ENCODE measurements at places on chromosomes 1 and 21.

GRCh38 chr1:155177192-155177917, 3.7 kb downstream of the TRIM46 start:
- DNase-seq, result peak; percentile 57

DNA sequence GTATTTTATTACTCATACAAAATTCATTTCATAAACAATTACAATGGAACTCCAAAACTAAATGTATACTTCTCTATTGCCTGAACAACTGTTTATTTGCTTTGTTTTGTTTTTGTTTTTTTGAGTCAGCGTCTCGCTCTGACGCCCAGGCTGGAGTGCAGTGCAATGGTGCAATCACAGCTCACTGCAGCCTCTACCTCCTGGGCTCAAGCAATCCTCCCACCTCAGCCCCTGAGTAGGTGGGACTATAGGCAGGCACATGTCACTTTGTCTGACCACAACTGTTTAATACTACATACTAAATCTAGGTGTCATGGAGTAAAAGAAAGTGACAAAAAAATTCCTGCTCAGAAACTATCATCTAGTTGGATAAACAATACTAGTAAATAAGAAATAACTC, 49.3 kb downstream of the RAB3GAP2 start:
- DNase-seq, result no peak

DNA sequence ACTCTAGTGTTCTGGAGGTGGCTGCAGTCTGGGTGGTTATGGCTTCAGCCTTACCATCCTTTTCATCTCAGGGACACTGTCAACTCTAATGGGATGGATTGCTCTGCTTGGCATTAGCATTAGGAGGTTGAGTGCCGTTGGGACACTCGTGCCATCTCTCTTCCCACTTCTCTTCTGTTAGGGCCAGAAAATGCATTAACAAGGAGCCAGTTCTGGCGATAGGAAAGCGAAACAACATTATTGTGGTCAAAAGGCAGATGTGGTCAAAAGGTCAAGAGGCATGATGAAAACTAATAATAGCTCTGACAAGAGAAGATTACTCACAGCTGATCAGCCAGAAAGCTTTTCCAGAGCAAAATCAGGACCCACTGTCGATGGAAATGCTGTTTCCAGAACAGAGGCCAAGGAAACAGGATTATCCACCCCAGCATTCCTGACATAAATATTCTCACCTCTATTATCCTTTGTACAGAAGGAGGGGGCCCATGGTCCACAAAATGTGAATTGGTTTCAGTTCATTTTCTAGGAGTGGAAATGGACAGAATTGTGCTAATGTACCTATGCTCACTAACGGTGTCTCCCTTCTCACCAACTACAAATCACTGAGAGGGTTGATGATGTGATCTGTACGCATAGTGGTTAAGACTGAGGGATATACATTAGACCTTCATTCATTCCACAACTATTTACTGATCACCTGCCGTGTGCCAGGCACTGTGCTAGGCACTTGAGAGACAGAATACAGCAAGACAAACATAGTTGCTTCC, 72.0 kb downstream of the ST6GALNAC5 start:
- peak; percentile 81 for DNase-seq

GRCh38 chr1:64942675-64943074, 23.7 kb downstream of the JAK1 start:
- no peak for DNase-seq

DNA sequence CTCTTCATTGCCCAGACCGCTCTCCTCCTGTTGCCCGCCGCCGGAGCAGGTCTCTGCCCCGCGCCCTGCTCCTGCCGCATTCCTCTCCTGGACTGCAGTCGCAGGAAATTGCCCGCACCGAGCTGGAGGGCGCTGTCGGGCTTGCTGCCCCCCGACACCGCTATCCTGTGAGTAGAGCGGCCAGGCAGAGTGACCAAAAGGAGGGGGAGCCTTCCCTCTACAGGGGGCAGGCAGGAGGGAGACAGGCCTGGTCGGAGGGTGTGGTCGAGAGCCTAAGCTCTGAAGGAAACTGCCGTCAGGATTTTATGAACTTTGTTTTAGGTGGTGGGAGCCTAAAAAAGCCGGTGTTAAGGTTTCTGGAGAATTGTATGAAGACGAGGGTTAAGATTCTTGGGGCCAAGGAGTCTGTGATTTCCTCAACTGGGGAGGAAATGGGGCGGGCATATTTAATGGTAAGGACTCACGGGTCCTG, 517 bp downstream of the LRIG2 start:
- peak; percentile 89 for DNase-seq

DNA sequence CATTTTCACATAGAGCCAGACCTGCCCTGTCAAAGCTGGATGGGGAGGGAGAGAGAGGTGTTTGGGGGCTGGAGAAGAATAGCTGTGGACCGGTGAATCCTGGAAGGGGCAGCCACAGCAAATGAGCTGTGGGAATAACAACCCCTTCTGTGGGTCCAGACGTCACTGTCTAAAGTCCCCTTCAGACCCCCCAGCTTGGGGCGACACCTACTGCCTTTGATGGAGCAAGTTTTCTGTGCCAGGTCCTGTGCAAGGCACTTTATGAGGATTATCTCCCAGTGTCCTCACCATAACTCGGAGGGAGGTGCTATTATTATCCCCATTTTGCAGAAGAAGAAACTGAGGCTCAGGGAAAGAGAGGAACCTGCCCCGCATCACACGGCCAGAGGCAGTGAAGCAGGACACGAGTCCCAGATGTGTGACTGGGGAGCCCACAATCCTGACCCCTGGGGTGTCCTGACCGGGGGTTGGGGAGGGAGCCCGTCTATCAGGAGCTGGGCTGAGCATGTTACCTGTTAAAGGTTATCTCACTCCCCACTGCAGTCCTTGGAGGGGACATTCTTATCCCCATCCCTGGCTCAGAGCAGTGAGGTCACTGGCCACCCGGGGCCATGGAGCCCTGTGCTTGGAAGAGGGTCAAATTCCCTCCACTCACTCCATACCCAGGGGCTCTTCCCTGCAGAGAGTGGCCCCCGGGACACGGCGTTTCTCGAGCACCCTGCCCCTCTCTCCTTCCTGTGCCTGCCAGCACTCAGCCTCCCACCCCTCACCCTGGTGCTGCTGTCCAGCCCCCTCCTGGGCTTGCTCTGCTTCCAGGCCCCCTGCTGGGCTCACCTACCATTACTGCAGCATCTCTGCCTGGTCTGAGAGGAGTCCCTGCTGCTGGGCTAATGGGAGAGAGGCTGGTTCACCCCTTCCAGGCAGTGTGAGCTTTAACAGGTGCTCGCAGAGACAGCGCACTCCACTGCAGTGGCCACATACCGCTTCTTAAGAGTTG, 132.9 kb downstream of the PTPRU start:
- peak; percentile 62 for DNase-seq

- no peak for DNase-seq
These were observed 81.0 kb upstream of the NR5A2 start for GRCh38 chr1:199946305-199947155.

DNA sequence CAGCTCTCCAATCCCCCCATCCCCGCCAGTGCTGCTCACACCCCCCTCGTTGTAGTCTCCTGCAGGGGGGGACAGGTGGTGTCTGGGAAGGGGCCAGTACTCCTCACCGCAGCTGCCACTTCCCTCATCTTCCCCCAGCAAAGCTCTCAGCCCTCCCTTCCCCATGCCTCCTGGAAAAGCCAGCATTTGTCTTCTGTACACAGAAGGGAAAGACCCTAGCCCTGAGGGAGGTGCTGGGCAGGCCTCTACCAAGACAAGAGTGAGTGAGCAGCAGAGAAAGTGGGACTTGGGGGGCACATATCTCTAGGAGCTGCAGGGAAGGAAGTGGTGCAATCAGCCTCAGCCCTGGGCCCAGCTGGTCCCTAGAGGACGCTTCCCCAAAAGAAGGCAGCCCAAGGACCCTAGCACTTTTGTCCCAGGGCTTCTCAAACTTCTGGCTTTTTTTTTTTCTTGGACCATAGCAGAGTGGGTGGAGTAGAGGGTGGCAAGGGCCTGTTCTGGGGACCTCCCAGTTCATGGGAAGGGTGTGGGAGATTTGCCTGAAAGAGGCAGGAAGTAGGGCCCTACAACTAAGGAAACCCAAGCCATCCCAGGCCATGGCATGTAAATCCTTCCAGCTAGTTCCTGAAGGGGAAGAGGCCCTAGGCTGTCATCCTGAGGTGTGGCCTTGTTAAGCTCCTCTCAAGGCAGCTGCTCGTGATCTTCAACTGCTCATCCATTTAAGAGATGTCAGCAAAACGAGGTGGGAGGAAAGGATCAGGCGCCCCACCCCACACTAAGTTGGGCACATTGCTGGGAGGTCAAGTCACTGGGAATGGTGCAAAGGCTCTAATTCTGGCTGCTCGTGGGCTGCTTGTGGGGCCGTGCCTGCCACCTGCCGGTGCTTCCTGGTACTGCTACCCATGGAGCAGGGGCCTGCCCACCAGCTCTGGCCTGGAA, 12.6 kb downstream of the ZC3H12A start:
- peak; percentile 88 for DNase-seq

DNA sequence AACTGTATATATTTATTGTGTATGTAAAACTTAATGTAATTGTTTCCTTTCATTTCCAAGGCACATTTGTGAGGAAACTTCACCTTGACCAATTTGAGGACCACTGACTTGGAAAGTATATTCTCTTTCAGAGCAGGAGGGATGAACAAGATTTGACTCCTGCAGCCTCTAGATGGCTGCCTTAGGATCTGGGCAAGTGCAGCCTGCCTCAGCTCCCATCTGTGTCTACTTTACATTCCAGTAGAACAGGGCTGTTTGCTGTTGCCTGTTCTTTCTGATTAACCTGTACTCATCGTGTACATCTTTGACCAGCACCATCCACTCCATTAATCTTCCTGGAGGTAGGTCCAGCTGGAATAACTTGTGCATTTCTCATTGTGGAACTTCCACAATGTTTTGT, 312.8 kb downstream of the HLX start:
- no peak for DNase-seq

DNA sequence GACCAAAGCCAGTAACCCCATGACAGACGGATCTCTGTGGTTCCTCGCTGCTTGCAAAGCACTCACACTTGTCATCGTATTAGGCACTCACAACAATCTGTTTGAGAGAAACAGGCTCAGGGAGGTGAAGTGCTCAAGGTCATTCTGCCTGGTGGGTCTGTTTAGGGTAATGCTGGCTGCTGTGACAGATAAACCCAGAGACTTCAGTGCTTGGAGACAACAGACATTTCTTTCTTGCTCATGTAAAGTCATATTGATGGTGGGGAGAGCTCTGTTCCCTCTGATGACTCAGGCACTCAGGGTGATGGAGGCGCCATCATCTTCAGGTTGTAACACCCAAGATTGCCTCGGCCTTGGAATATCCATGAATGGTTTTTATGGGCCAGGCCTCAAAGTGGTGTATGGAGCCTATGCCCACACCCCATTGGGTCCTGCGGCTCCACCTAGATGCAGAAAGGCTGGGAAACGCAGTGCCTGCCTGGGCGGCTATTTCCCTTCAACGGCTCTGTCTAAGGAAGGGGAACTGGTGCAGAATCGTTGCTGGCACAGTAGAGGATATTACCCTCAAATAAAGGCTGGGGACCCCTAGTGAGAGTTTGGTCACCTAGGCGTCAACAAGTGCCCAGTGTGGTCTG, 71.6 kb upstream of the SELENON start:
- no peak for DNase-seq

DNA sequence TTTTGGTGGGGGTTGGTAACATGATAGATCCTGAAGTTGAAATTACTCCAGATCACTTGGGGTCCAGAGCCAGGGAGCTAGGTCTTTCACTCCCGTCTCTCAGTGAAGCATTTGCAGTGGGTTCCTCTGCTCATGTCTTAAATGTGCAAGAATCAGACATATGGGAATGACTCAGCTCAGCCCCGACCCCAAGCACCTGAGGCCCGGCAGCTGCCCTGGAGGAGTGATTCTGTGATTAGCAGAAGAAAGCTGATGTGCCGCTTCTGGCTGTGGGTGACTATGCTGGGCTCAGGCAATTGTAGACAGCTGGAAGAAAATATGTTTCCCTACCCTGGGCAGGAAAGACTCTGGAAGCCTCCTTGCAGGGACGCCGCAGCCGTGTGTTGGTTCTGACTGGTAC, 601.7 kb downstream of the NPHP4 start:
- DNase-seq, result peak; percentile 79

DNA sequence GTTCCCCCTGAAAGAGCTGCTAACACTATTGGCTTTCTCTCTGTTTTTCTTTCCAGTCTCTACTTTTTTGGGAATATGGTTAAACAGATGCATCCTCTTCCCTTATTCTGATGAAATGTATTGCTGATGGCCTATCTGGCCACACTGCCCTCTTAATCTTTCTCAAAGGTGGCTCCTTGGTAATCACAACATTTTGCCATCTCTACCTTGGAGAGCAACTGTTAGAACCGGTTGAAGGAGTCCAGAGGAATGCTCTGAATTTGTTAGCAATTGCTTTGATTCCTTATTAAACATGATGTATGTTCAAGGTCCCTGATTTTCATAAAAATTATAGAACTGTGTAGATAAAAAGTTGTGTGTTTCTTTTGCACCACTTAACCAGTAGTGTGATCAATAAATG, 50.1 kb upstream of the ARID1A start:
- DNase-seq, result no peak

DNA sequence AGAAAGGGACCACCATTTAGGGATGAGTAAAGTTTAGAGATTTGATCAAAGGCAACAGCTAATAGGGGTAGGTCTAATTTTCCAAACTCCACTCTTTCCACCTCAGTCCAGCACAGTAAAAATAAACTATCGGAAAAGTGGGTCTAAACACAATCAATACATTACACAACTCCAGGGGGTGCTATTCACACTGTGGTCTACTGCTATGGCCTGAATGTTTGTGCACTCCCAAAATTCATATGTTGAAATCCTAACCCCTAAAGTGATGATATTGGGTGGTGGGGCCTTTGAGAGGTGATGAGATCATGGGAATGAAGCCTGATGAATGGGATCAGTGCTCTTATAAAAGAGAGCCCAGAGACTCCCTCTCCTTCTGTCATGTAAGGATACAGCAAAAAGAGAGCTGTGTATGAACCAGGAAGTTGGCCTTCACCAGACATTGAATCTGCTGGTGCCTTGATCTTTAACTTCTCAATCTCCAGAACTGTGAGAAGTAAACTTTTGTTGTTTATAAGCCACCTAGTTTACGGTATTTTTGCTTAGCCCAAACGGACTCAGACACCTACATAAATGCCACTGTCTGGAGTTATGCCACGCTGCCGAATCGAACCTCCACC, 193.9 kb downstream of the OMA1 start:
- DNase-seq, result no peak

- DNase-seq, result no peak
These were observed 14.4 kb downstream of the CD55 start for GRCh38 chr1:207335695-207336363.

GRCh38 chr1:246035060-246035541, 472.0 kb downstream of the SMYD3 start:
- no peak for DNase-seq

DNA sequence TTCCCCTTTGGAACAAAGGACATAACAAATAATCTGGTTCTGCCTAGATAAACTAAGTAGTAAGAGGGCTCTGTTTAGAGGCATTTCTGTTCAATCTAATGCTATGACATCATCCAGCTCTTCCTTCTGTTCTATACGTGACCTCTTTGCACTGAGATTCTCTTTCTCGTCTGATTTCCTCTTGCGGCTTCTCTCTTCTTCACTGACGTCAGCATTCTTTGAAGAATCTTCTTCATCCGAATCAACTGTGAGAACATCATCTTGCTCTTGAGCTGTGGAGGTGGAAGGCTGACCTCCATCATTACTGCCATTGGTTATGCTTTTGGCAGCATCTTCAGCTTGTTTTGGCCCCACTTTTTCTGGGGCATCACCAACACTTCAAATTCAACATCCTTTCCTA, 130.4 kb downstream of the HS2ST1 start:
- no peak for DNase-seq
